ENCODE measurements at places on chromosomes 1 and 21. TPM values are rescaled to one million over a fixed set of nuclear protein-coding genes. Genes with fewer than 3 reads are reported as not detected.

- no peak overlapping the region for H3K27ac ChIP-seq
- no peaks in the 10 kb centered on the region for H3K27me3 ChIP-seq
- H3K4me3 ChIP-seq, result no peak overlapping the region
- no peak for DNase-seq
- H3K36me3 ChIP-seq, result no peaks in the 10 kb centered on the region
Observed at GRCh38 chr21:45897191-45898027, 84.2 kb upstream of the COL6A1 start.

DNA sequence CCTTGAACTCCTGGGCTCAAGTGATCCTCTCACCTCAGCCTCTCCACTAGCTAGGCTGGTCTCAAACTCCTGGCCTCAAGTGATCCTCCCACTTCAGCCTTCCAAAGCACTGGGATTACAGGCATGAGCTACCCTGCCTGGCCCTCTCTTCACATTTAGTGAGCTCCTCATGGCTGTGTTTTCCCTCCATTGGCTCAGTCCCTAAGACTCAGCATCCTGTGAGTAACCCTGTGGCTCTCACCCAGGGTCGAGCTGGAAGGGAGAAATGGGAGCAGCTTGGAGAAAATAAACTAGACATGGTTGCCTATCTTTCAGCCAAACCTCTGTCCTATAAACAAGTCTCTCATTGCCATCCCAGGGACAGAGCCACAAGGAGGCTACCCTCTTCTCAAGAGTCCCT is 17.5 kb downstream of the NCF2 start:
- H3K4me1 ChIP-seq, result peaks cover 10% of the 10 kb centered on the region
- no peak overlapping the region for H3K27ac ChIP-seq
- no peak for DNase-seq
- H3K36me3 ChIP-seq, result no peaks in the 10 kb centered on the region
- no peaks in the 10 kb centered on the region for H3K27me3 ChIP-seq
- no peak overlapping the region for H3K4me3 ChIP-seq

GRCh38 chr1:9539829-9540550 is 725 bp downstream of the SLC25A33 start:
- H3K27me3 ChIP-seq, result no peaks in the 10 kb centered on the region
- no peaks in the 10 kb centered on the region for H3K36me3 ChIP-seq
- H3K27ac ChIP-seq, result peak overlapping the region; percentile 95
- no peak for DNase-seq
- H3K4me3 ChIP-seq, result peak overlapping the region; percentile 90

DNA sequence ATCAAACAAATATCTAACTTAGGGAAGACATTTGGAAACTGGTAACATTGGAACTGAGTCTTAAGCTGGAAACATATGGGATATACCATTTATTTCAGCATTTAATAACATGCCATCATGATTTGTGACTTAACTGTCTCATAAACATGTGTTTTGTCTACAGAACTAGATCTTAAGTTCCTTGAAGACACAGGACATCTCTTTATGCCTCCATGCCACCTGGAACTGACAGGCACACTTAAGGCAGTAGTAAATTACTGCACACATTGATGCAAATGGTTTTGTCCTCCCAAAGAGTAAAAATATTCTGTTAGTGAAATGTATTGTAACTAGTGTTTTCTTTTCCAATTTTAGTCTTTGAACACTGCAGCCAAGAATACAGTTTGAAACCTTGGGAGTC is 1.6 kb upstream of the EXO1 start:
- no peak overlapping the region for H3K27ac ChIP-seq
- H3K36me3 ChIP-seq, result no peaks in the 10 kb centered on the region
- DNase-seq, result no peak
- no peak overlapping the region for H3K4me3 ChIP-seq
- no peaks in the 10 kb centered on the region for H3K27me3 ChIP-seq

The TMPRSS3 gene
- total RNA-seq, result not detected

The EDARADD gene
- total RNA-seq, result 4.8 TPM

The CD53 gene
- 31.1 TPM for total RNA-seq

The VCAM1 gene
- not detected for total RNA-seq

The OR10Z1 gene
- not detected for total RNA-seq

The TSSK3 gene
- total RNA-seq, result 0.57 TPM

Data from esophagus squamous epithelium (tissue), 5 donors.